ENCODE measurements at places on chromosomes 4 and X.

DNA sequence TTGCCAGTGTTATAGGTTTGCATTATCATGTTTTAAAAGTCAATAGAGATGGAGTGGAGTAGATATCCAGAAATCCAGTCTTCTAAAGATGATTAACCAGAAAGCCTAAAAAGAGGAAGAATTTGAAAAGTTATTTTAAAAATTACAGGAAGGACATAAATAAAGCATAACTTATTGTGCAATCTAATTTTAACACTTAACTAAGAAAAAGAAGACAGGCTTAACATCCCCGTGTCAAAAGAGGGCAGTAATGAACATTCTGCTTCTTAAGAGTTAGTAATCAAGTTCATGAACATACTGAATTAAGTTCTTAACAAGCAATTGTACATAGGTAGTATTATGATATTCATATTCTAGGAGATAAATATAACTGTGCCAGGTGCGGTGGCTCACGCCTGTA, 39.3 kb downstream of the ELF2 start:
- no peak for DNase-seq

DNA sequence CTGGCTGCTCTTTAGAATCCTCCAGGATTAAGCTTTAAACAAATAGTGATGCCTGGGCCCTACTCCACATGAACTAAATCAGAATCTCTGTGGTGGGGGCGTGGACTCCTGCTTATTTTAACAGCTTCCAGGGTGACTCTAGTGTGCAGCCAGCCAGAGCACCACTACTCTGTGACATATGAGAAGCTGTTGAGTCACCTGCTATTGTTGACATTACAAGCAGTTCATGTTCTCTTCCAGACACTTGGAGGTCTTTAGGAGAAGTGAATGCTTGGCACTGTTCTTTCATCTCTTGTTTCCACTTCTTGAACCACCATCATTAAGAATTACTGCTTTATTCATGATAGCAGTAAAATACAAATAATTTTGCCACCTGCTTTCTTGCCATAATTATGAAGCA, 426 bp upstream of the C4orf51 start:
- no peak for DNase-seq

- no peak for DNase-seq
These were observed 48.9 kb downstream of the PCDH7 start for GRCh38 chr4:30769093-30769492.

GRCh38 chrX:40065296-40066046, 32.3 kb downstream of the BCOR start:
- no peak for DNase-seq

DNA sequence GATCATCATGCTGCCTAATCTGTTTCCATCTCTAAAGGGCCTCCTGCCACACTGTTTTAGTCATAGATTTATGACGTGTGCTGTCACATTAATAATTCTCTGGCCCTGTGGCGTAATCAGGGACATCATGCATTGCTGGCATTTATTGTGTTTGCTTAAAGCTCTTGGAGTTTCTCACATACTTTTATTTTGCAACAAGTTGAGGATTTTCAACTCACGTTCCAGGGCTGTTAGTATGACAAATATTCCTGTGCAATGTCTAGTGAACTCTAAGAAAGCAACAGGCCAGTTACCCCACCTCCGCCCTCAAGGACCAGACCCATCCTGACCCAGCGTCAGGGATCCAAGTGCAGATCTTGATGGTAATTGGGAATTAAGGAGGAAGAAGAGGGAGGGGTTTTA, 7.8 kb upstream of the PIGA start:
- no peak for DNase-seq

DNA sequence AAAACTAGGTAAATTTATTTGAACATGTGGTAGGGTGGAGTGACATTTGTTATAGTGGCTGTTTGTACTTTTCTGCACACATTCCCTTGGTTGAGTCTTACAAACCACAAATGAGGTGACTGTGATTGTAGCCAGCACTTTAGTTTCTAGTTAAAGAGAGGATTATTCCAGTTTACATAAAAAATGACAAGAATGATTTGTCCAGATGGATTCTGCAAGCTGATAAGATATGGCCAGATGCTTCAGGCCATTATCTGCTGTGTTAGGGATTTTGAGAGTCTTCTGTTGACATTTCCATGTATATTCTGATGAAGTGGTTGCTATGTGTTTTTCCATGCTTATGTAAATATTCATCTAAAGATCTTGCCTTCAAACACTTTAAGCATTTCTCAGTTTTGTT, 31.0 kb upstream of the PDE5A start:
- no peak for DNase-seq

- DNase-seq, result peak; percentile 41
These were observed 30.4 kb downstream of the CFAP299 start for GRCh38 chr4:80365928-80366327.

GRCh38 chr4:116849620-116850019, 235.8 kb downstream of the TRAM1L1 start:
- DNase-seq, result no peak

- DNase-seq, result no peak
These were observed 79.1 kb downstream of the TRAPPC11 start for GRCh38 chr4:183738081-183738673.

GRCh38 chr4:175421506-175421905, 390.6 kb downstream of the GPM6A start:
- DNase-seq, result no peak

GRCh38 chrX:12440246-12440645, 302.0 kb downstream of the FRMPD4 start:
- DNase-seq, result no peak

- peak; percentile 4 for DNase-seq
These were observed 7.6 kb downstream of the SLC2A9 start for GRCh38 chr4:10013722-10014121.

DNA sequence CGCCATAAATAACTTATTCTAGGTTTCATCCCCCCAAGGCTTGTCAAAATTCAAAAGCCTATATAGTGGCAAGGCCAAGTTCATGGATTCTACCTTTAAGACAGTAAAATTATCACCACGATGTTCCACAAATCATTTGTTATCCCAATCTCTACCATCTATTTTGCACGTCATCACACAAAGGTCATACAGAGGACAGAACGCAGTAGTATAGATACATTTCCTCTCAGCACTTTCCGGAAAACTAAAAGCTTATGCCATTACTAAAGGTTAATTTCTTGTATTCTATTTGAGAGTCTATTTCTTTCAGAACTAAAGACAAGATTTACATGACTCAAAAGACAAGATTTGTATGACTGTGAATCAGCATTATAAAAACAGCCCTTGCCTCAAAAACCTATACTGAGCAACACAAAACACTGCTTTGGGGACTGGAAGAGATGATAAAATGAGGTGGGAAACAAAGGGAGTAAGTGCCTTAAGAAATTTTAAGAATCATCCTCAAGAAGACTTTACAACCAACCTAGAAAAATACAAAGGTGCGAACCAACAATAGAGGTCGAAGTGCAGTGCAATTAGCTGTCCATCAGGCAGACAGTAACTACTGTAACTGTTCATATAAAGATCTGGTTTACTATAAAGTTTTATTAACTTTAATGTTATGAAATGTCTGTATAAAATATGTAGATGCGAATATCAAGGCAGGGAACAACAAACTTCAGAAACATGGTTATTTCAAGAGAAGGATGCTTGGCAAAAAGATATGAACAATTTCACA, 7.6 kb downstream of the UBE2D3 start:
- no peak for DNase-seq

GRCh38 chrX:38438321-38438720, 85.9 kb downstream of the OTC start:
- no peak for DNase-seq

GRCh38 chrX:17082831-17083230, 136.4 kb downstream of the REPS2 start:
- DNase-seq, result no peak
